ENCODE measurements at places on chromosomes 5 and 9. TPM values are rescaled to one million over a fixed set of nuclear protein-coding genes. Genes with fewer than 3 reads are reported as not detected.
A peak's percentile ranks its signal among the peaks of the same experiment; 100 is the strongest.

PLPPR1 gene
- total RNA-seq, result not detected

CDC25C gene
- not detected for total RNA-seq

TMEM232 gene
- 1.1 TPM for total RNA-seq

SHLD3 gene
- total RNA-seq, result 11.7 TPM

ANKRD34B gene
- not detected for total RNA-seq

ANGPTL2 gene
- total RNA-seq, result not detected

NTRK2 gene
- 0.06 TPM for total RNA-seq

BTNL3 gene
- total RNA-seq, result not detected

- no peak overlapping the region for H3K4me3 ChIP-seq
- no peaks in the 10 kb centered on the region for H3K27me3 ChIP-seq
- no peaks in the 10 kb centered on the region for H3K4me1 ChIP-seq
- no peaks in the 10 kb centered on the region for H3K36me3 ChIP-seq
- DNase-seq, result no peak
Measured at GRCh38 chr9:23582836-23583235, 243.2 kb downstream of the ELAVL2 start.

DNA sequence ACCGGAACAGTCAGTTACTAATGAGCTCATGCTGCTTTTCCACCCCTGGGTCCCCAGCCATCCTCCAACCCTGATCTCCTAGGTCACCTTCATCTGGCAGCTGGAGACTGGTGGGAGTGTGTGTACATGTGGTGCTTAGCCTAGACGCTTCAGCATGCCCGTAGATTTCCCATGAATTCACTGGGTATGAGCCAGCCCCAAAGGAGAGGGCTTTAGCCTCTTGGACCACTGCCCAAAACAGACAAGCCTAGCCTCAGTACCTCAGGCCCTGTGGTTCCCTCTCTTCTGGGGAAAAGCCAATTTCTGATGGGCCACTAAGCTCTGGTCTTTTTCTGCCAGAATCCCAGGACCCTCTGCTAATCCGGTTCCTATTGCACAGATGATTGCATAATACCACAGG, 48.0 kb upstream of the ASTN2 start:
- H3K36me3 ChIP-seq, result no peaks in the 10 kb centered on the region
- no peak for DNase-seq
- no peak overlapping the region for H3K4me3 ChIP-seq
- H3K27ac ChIP-seq, result no peak overlapping the region
- no peaks in the 10 kb centered on the region for H3K27me3 ChIP-seq

DNA sequence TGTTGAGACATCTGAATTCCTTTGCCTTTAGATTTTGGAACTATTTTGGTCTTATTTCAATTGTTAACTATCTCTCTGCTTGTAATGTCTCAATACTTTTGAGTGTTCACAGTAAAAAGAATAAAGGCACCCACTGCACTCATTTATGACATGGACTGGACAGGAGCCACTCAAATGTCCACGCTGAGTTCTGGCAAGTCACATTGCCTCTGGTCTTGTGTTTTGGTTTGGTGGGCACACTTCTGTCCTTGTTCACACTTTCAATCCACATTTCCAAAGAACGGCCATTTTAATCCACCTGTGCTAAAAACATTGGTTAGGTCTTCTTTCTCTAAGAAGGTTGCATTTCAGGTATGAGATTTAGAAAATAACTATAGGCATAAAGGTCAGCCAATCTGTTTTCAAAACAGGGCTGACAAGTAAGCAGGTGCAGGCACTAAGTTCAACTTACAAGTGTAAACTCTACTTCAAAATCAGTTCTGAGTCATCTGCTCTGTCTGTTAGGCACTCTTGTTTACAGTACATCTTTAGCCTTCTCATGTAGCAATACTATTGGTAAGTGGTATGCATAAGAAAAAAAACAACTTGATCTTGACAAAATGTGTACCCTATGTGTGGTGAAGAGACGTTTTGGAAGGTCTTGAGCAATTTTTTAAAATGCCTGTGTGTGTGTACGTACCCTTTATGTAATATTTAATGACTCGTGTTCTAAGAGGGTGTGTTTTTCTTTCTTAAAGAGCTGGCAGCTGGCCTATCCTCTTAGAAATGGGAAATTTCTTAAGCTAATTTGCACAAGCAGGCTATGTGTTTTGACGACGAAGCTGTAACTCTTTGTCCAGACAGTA, 31.5 kb upstream of the ZFAND5 start:
- peak; percentile 11 for DNase-seq
- H3K27me3 ChIP-seq, result no peaks in the 10 kb centered on the region
- no peaks in the 10 kb centered on the region for H3K4me1 ChIP-seq
- H3K4me3 ChIP-seq, result no peak overlapping the region
- H3K36me3 ChIP-seq, result no peaks in the 10 kb centered on the region

GRCh38 chr9:129258124-129258822, 80.2 kb upstream of the IER5L start:
- H3K4me3 ChIP-seq, result peak overlapping the region; percentile 51
- H3K27me3 ChIP-seq, result no peaks in the 10 kb centered on the region
- DNase-seq, result peak; percentile 91
- no peak overlapping the region for H3K27ac ChIP-seq
- no peaks in the 10 kb centered on the region for H3K36me3 ChIP-seq
- peaks cover 34% of the 10 kb centered on the region for H3K4me1 ChIP-seq

DNA sequence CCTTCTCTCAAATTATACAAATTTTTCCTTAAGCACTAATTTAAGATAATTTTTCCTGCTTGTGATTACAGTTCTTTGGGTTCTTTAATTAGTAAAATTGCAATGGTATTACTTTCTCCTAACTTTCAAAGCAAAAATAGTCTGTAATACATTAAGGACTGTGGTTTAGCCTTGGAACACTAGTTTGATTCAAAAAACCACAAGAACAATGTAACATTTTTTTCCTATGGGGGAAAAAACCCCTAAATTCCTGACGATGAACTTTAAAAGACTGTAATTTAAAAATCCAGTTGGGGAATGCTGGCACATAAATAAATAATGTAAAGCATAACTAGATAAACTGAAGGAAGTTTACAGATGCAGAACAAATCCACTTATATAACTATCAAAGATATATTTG, 65.3 kb downstream of the CDC14B start:
- DNase-seq, result no peak
- no peak overlapping the region for H3K27ac ChIP-seq
- no peaks in the 10 kb centered on the region for H3K4me1 ChIP-seq
- H3K36me3 ChIP-seq, result peaks cover 5% of the 10 kb centered on the region
- no peak overlapping the region for H3K4me3 ChIP-seq
- H3K27me3 ChIP-seq, result no peaks in the 10 kb centered on the region

- no peaks in the 10 kb centered on the region for H3K4me1 ChIP-seq
- no peaks in the 10 kb centered on the region for H3K36me3 ChIP-seq
- H3K4me3 ChIP-seq, result no peak overlapping the region
- no peak overlapping the region for H3K27ac ChIP-seq
Measured at GRCh38 chr5:78726571-78726970, 78.0 kb upstream of the LHFPL2 start.

- H3K4me1 ChIP-seq, result no peaks in the 10 kb centered on the region
- no peaks in the 10 kb centered on the region for H3K27me3 ChIP-seq
- H3K4me3 ChIP-seq, result no peak overlapping the region
- no peak overlapping the region for H3K27ac ChIP-seq
- no peaks in the 10 kb centered on the region for H3K36me3 ChIP-seq
Measured at GRCh38 chr9:26261503-26262330, 583.5 kb upstream of the TUSC1 start.

DNA sequence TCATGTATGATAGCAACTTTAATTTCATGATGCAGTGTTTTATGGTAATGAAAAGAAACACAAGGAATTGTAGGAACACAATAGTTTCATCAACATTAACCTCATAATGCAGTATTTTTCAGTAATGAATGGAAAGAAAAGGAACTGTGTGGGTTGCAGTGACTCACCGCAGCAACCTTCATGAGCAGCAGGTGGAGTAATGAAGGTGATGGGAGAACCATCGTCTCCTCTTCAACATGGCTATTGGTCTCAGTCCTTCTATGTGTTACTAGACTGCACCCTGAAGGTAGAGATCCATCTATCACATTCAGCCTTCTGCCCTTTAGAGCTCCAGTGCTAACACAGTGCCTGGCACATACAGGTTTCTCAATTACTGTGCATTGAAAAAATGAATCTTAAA, 58.0 kb downstream of the TMEM215 start:
- no peak overlapping the region for H3K27ac ChIP-seq
- no peaks in the 10 kb centered on the region for H3K4me1 ChIP-seq
- H3K36me3 ChIP-seq, result no peaks in the 10 kb centered on the region
- peaks cover 3% of the 10 kb centered on the region for H3K27me3 ChIP-seq
- H3K4me3 ChIP-seq, result no peak overlapping the region

DNA sequence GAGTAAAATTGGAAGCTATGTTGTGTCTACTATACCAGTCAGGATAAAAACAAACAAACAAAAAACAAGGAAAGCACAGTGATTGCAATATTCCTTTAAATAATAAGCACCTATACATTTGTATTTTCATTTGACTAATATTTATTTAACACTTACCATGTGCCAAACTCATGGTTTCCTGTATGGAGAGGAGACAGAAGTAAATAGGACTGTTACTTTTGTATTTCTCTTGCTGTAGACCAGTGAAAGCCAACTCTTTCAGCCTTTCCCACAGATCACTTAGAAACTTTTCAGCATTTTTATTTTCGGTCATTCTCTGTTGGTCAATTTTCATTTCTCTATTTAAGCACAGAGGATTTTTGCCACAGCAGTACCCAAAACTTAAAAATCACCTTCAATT, 4.5 kb downstream of the CMYA5 start:
- H3K4me1 ChIP-seq, result no peaks in the 10 kb centered on the region
- DNase-seq, result no peak
- no peak overlapping the region for H3K4me3 ChIP-seq

- no peak overlapping the region for H3K4me3 ChIP-seq
- no peaks in the 10 kb centered on the region for H3K36me3 ChIP-seq
- H3K27me3 ChIP-seq, result no peaks in the 10 kb centered on the region
- peaks cover 6% of the 10 kb centered on the region for H3K4me1 ChIP-seq
Measured at GRCh38 chr5:139064613-139065012, 133.6 kb downstream of the SIL1 start.

DNA sequence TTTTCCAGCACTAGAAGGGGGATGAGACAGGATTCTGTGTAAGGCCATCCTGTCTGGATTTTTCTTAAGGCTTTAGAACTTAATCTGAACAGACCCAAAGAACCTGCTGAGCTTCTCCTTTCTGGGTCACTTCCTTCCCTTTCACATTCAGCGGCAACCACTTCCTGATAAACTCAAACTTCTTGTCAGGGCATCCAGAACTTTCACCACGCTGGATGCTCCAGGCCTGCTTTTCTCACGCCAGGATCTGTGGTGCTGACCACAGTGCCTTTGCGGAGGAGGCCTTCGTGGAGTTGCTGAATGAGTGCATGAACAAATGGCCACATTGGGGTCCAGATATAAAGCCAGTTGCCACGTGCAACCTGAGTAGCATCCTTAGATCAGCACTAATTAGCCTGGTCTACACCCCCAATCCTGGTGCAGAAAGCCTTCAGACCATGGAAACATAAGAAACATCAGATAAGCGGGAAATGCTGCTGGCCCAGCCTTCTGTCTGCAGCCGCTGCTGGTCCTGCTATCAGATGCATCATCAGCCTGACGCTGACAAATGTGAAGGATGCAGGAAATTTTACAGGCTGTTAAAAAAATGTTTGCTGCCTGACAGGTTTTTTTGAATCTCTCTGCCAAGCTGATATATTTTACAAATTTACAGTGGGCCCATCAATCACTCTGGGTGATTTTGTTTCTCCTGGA, 75.3 kb upstream of the BARHL1 start:
- H3K27me3 ChIP-seq, result no peaks in the 10 kb centered on the region
- H3K27ac ChIP-seq, result no peak overlapping the region
- no peaks in the 10 kb centered on the region for H3K36me3 ChIP-seq
- no peak for DNase-seq
- H3K4me3 ChIP-seq, result no peak overlapping the region
- H3K4me1 ChIP-seq, result peaks cover 22% of the 10 kb centered on the region

DNA sequence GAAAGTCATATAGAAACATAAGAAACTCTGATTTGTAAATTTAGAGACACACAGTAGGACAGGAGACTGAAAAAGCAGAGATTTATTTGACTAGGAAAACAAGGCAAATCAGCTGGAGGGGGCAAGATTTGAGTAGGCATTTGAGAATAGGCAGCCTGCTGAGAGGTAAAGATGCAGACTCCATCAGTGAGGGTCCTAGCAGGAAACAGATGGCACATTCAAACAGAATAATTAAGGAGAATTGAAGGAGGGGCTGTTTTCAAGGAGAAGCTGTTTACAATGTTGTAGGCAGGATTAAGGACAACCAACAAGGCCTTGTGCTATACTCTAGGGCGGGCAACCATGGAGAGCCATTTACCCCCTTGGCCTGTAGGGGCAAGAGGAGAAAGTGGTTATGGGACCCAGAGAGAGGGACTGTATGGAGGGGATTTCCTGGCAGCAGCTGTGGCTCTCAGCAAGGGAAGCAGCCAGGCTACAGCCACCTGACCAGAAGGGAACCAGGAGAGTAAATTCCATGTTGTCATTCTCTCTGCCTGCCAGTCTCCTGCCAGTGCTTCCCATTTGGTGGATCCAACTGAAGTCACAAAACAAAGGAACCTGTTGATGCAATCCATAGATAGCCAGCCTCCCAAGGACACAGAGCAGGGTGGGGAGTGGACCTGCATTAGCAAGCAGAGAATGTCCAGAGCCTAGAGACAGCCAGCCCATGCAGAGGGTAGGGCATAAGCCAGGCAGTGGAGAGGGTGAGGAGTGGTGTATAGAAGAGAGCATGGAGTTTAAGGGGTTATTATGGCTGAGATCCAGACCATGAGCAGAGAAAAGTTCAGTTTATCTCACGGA, 38.2 kb downstream of the PAPPA start:
- H3K27ac ChIP-seq, result no peak overlapping the region
- no peak for DNase-seq
- no peak overlapping the region for H3K4me3 ChIP-seq
- H3K27me3 ChIP-seq, result no peaks in the 10 kb centered on the region
- H3K36me3 ChIP-seq, result no peaks in the 10 kb centered on the region

- H3K27ac ChIP-seq, result no peak overlapping the region
- H3K4me3 ChIP-seq, result no peak overlapping the region
- H3K36me3 ChIP-seq, result peaks cover 43% of the 10 kb centered on the region
Measured at GRCh38 chr9:128374221-128374675, 3.1 kb downstream of the URM1 start.

- no peak for DNase-seq
- H3K4me3 ChIP-seq, result no peak overlapping the region
- H3K27ac ChIP-seq, result no peak overlapping the region
- H3K4me1 ChIP-seq, result peaks cover 6% of the 10 kb centered on the region
Measured at GRCh38 chr5:55817030-55817429, 34.1 kb upstream of the IL31RA start.

- peaks cover 4% of the 10 kb centered on the region for H3K27me3 ChIP-seq
- H3K4me3 ChIP-seq, result no peak overlapping the region
- H3K27ac ChIP-seq, result no peak overlapping the region
- H3K4me1 ChIP-seq, result no peaks in the 10 kb centered on the region
Measured at GRCh38 chr9:22158927-22159346, 149.8 kb upstream of the CDKN2B start.

GRCh38 chr5:82160948-82161347, 117.2 kb downstream of the RPS23 start:
- no peaks in the 10 kb centered on the region for H3K27me3 ChIP-seq
- no peaks in the 10 kb centered on the region for H3K4me1 ChIP-seq
- H3K4me3 ChIP-seq, result no peak overlapping the region

GRCh38 chr5:176172246-176172645, 66.0 kb upstream of the SIMC1 start:
- peaks cover 10% of the 10 kb centered on the region for H3K27me3 ChIP-seq
- H3K4me3 ChIP-seq, result no peak overlapping the region
- H3K4me1 ChIP-seq, result no peaks in the 10 kb centered on the region

GRCh38 chr9:12091865-12092527, 601.2 kb upstream of the TYRP1 start:
- H3K4me3 ChIP-seq, result no peak overlapping the region
- H3K4me1 ChIP-seq, result no peaks in the 10 kb centered on the region
- no peak overlapping the region for H3K27ac ChIP-seq
- DNase-seq, result no peak

GRCh38 chr9:127102788-127103187, 19.6 kb downstream of the ANGPTL2 start:
- H3K36me3 ChIP-seq, result no peaks in the 10 kb centered on the region
- H3K27ac ChIP-seq, result no peak overlapping the region
- no peaks in the 10 kb centered on the region for H3K4me1 ChIP-seq
- no peaks in the 10 kb centered on the region for H3K27me3 ChIP-seq
- DNase-seq, result no peak
